Urothelium cell line (cell line): ENCODE measurements at places on chromosomes 2 and 18.

- DNase-seq = no peak
These were observed 102.9 kb downstream of the PRKCE start for GRCh38 chr2:45754131-45755010.

DNA sequence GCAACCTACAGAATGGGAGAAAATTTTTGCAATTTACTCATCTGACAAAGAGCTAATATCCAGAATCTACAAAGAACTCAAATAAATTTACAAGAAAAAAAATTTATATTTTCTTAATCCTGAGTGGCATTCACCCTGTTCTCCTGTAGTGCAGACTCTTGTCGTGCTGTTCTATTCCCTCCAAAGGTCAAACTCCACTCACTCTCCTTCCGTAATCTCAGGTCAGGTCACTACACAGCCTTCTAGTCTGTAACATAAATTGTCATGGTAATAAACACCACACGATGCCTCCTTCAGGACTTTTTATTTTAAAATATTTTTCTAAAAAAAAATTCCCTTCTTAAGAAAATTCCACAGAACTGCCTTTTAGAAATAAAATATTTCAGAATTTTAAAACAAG, 417.9 kb upstream of the GCFC2 start:
- DNase-seq = no peak

GRCh38 chr2:132577686-132578085, 92.3 kb downstream of the LYPD1 start:
- no peak for DNase-seq

DNA sequence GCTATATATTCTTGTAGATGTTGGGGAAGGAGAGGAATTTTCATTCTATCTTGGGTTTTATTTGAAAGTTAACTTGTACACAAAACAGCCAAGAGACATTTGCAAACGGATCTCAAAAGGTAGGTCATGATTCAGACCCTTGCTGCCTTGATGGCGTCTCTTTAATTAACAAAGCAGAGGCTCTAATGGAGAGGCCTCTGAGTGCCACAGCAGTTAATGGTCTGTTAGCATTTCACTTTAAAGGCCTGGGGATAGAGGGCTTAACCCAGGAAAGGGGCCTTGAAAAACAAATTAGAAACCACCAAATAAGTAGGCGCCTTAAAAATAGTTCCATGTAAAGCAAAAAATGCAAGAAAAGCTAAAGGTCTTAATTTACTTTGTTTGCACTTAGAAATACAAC, 836.9 kb upstream of the CELF4 start:
- no peak for DNase-seq
